ENCODE measurements at places on chromosomes 2 and 18. TPM values are rescaled to one million over a fixed set of nuclear protein-coding genes. Genes with fewer than 3 reads are reported as not detected.

The UGT1A5 gene
- not detected for total RNA-seq

The FOXD4L1 gene
- total RNA-seq, result not detected

GRCh38 chr2:64919261-64919660 lies 69.9 kb upstream of the SLC1A4 start:
- no peak for DNase-seq

DNA sequence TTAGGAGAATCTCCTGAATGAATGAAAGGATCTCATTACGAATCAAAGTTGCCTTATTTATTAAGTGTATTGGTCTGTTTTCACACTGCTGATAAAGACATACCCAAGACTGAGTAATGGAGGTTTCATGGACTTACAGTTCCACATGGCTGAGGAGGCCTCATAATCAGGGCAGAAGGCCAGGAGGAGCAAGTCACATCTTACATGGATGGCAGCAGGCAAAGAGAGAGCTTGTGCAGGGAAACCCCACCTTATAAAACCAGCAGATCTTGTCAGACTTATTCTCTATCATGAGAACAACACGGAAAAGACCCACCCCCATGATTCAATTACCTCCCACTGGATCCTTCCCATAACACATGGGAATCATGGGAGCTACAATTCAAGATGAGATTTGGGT lies 785.2 kb upstream of the POU3F3 start:
- DNase-seq, result no peak

- peak; percentile 75 for DNase-seq
These were observed 240.5 kb downstream of the MREG start for GRCh38 chr2:215772634-215773563.

DNA sequence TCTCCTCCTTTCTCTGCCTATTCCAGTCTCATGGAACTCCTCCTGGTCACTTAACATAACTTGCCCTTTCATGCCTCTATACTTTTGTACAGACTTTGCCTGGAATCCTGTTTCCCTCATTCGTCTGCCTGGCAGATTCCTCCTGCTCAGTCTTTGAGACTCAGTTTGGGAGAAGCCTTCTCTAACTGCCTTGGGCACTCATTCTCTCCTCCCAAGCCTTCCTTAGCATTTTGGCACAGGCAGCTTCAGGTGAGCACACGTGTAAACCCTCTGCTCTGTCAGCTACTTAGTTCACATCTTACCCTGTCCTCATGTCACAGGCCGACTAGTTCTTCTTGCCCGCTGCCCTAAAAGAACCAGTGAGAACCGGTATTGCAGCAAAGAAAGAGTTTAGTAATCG lies 6.0 kb upstream of the FAM98A start:
- no peak for DNase-seq

DNA sequence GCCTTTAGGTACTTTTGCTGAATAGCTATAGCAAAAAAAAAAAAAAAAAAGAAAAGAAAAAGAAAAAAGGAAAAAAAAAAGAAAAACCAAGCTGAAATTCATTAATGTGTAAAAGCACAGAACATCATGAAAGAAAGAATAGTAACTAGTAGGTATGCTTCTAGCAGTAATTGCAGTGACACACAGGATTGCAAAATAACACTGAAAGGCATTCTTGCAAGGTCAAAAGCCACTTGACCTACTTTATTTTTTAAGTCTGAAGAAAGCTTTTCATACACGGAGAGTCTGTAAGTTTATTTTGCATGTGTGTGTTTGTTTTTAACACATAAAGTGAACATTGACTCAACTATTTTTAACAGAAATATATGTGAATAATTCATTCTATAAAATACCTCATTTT lies 54.4 kb downstream of the DOK6 start:
- no peak for DNase-seq

- no peak for DNase-seq
These were observed 140.6 kb downstream of the NETO1 start for GRCh38 chr18:72727038-72727655.

All from GM23248 (cell line).